ENCODE measurements at places on chromosomes 4 and X.

DNA sequence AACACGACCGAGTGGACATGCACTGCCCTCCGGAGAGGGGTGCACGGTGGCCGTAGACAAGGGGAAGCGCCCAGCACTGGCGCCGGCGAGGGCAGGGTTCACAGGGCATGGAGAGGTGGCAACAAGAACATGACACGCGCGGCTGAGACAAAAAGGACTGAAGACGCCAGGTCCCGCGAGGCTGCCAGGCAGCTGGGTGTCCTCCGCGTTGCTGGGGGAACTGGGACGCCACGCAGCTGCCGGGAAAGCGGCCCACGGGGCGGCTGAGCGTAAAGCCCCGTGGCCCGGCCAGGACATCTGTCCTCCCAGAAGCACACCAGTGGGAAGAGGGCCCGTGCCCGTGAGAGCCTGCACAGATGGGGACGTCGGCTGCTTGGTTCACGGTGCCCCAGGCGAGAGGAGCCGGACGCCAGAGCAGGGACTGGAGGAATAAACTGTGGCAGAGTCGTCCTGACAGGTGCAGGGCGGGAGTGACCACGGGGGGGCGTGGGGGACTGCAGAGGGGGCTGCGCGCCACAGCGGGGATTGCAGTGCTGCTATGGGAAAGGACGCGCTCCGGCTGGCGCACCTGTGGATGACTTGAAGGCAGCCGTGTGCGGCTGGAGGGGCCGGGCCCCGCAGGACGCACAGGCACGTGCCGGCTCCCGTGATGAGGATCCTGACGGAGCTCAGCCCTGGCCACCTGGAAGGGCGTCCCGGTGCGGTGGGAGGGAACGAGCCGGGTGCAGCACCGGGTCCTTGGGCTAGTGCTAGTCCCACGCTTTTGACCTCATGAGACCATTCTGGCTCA lies 32.1 kb upstream of the GTPBP6 start:
- DNase-seq, result no peak

- peak; percentile 1 for DNase-seq
Observed at GRCh38 chrX:132636080-132636479, 147.2 kb upstream of the MBNL3 start.

DNA sequence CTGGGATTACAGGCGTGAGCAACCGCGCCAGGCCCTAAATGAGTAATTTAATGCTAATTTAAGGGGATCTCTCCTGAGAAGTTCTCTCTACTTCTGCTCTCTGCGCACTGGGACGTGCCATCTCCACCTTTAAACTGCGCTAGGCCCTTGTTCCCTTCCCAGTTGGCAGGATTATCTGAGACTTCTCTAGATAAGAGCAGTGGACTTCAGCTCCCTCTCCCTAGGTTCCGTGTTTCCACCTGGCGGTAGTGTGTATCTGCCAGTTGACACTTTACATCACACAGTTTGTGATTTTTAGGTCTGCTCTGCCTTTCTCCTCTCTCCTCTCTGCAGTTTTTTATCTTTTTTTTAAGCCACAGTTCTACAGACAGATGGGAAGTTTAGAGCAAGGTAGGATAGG lies 40.2 kb downstream of the ARHGAP10 start:
- no peak for DNase-seq

- no peak for DNase-seq
Observed at GRCh38 chr4:103719105-103719829, 518 bp downstream of the TACR3 start.

- DNase-seq, result no peak
Observed at GRCh38 chrX:70172964-70173363, 4.3 kb upstream of the DGAT2L6 start.

DNA sequence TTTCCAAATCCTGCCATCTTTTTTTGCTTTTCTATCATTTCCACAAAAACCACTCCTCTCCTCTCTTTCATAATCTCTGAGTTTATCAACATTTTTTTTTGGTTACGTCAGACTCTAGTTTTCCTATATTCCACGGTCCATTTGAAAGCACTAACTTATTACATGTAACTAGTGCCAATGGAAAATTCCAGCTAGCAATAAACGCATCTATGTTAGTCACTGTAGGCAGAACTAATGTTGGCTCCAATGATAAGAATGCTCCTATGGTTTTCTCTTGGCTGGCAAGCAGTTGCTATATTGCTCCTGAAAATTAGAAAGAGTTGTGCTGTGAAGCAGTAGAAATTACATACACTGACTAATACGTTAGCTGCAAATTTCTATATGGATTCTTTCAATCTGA lies 634.6 kb upstream of the FTHL17 start:
- no peak for DNase-seq

- DNase-seq, result no peak
Observed at GRCh38 chr4:94400191-94400590, 51.6 kb upstream of the PDLIM5 start.

GRCh38 chr4:90503677-90504076 lies 376.5 kb downstream of the CCSER1 start:
- no peak for DNase-seq

DNA sequence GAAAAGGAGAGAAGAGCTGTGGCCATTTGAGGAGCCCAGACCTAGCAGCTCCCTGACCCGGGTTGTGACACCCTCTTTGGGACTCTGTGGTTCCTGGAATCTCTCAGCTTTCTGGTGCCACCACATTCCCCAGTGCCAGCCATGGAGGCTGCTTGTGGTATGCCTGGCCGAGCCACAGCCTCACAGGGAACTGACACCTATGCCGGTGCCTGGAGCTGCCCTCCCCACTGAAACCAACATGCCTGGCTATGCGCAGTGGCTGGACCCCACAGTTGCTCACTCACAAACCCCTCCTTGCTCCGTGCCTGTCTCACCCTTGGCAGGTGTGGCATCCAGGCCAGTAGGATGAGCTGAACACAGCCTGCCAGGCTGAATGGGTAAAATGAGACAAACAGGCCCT lies 749.4 kb downstream of the ARAP2 start:
- no peak for DNase-seq

DNA sequence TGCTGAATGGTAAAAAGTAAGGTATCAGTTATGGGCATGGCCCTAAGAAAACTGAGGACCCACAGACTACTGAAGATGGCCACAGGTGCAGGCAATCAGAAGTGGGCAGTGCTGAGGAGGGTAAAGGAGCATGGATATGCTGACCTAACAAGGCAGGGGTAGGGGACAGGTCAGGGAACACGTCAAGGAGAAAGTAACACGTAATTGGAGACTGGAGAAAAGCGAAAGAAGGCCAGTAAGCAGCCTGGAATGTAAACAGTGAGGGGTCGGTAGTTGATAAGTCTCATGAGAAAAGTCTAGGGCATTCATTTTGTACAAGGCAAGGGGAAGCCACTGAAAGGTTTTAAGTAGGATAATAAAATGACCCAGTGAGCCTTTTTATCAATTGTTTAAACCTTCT lies 153.3 kb downstream of the PRDM5 start:
- no peak for DNase-seq

GRCh38 chrX:24113181-24113580 lies 36.3 kb upstream of the ZFX start:
- no peak for DNase-seq

DNA sequence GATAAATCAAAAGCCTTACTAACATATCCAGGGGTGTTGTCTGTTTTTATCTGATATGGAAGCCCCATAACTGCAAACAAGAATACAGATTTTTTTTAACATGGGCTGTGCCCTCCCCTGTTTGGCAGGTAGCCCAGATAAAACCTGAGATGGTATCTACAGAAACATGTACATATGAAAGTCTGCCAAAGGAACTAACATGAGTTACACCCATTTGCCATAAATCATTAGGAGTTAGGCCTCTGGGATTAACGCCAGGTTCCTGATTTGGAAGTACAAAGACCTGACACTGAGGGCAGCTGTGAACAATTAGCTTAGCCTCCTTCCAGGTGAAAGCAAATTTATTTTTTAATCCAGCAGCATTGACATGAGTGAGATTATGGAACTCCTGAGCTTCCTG lies 264.3 kb downstream of the TECRL start:
- DNase-seq, result peak; percentile 2

DNA sequence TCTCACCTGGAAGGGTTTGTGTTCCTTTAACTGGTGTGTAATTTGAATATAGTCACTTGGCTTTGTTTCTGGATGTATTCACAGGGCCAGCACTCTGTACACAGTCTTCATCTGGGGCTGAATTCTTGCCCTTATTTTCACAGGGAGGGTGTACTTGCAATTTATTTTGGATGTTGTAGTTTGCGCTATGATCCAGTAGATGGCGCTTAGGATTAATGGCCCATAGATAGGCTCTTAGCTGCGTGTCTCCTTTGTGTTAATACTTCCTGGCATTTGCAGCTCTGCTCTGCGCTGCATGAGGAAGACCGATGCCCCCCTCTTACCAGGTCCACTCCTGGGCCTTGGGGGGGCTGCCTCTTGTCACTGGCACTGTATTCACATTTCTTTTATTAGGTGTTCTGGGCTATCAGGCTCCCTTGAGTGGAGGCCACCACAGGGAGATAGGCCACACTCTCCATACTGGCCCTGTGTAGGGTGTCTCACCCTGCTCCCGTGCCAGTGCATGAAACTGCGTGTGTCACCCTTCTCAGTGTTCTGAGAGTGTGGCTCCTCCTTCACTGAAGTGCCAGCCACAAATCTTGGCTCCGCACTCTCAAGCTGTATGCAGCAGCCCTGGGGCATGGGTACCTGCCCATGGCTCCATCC lies 562.2 kb downstream of the ZIC3 start:
- peak; percentile 1 for DNase-seq

- DNase-seq, result no peak
Observed at GRCh38 chr4:174192943-174193342, 90.5 kb downstream of the FBXO8 start.

DNA sequence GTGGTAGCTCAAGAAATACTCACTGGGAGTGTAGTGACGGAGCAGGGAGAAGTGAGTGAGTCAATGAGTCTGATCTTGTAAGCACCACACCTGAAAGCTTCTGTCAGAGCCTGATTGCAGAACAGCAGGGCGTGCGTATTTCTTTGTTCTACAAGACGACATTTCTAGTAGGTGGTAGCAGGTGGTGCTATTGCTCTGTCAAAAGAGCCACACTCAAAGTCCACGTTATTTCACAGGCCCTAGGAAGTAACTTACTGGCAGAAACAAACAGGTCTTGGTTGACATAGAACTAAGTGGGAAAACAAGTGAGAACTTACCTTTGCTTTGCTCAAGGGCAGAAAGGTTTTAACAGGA lies 46.4 kb upstream of the SPRY1 start:
- no peak for DNase-seq

- no peak for DNase-seq
Observed at GRCh38 chrX:6053141-6053540, 175.5 kb downstream of the NLGN4X start.
